ENCODE measurements at places on chromosomes 3 and 15.

GRCh38 chr3:30539772-30540171, 66.6 kb upstream of the TGFBR2 start:
- peak; percentile 39 for DNase-seq

DNA sequence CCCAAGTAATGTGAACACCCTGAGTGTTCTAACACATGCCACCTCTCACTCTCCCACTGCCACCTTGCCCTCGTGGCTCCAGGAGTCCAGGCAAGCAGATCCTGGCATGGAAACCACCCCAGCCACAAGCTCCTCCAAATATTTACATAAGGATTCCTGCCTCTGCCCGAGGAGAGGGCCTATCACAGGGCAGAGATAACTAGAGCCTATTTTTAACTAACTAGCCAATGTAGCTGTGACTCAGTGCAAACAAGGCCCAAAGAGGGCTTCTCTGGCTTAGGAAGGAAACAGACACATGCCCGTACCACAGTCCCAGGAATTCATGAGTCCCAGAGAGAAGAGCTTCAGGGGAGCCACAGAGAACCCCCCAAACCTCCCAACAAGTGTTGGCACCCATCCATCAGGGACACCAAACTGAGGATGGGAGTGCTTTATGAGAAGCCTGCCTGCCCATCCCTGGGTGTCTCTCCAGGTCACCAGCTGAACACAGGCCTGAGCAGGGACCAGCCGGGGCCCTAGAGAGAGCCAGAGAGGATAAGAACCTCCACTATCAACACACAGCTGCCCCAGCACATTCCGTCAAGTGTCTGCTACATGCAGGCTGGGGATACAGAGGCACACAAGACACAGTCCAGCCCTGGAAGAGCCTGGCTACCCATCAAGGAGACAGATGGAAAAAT, 9.2 kb downstream of the FYCO1 start:
- DNase-seq: peak; percentile 90

DNA sequence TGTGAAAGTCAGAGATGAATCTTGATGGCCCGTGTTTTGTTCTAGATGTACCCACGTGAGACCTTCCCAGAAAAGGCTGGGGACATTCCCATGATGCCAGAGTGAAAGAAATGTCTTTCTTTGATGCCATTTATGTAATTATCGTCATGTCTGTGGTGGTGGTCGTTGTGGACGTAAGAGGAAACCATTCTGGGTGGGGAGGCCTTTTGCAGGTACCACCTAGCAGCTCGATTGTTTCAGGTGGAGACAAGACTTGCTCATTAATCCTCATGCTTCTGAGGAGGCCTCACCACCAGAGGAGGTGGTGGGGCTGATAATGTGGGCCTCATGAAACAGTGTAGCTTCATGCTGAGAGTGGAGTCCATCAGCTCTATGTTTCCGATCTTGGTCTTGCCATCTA, 58.1 kb upstream of the USP3 start:
- DNase-seq: no peak

DNA sequence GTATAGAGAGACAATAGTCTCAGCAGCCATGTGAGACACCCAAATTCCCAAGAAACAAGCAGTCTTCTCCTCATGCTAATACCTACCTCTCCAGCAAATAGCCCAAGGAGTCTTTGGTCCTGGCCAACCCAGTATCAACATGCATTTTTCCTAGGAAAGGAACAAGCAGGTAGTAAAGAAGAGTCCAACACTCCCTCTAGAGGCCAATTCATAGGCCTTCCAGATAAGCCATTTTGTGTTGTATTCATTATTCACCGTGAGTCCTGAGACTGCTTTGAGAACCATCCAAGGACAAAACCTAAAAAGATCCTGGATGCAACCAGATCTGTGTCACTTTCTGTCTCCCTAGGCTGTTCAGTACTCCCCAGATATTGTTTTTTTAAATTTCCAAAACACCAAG, 63.6 kb upstream of the SNTN start:
- DNase-seq: peak; percentile 44

DNA sequence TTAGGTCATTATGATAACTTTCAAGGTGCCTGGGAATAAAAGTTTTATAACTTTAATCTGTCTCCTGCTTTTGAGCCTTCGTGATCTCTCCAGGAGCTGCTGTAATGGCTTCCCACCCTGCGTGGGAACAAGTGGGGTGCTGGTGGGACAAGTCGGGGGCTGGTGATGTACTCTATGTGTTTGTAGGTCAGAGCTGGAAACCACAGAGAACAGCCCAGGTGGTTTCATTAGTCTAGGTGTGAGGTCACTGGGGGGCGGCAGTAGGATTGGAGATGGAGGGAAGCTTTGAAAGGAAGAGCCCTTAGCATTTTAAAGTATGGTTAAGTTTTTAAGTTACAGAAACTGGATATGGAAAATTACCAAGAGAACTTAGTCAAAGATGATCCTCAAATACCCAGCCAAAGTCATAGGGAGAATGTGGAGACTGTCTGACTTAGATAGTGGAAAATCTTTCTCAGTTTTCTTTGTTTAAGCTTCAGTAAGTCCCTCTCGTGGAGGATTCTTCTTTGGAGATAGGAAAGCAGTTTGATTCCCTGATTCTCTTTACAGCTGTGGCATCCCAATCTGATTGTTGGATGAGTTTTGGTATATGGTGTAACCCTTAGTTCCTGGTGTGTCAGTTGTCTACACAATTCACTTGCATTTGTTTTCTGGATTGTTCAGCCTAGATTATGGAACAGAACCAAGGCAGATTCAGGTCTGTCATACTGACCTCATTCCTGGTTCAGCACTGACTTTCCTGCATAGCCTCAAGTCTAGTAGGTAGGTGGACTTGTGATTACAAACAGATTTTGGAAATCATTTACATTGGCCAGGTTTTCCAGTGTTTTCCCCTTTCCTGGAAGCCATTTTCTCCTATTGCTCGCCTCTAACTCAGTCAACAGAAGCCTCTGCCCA, 115.6 kb downstream of the FNDC3B start:
- DNase-seq: no peak

- DNase-seq: no peak
Measured at GRCh38 chr15:80450811-80451321, 46.7 kb downstream of the ARNT2 start.

GRCh38 chr3:106014971-106015370, 146.2 kb upstream of the CBLB start:
- no peak for DNase-seq

DNA sequence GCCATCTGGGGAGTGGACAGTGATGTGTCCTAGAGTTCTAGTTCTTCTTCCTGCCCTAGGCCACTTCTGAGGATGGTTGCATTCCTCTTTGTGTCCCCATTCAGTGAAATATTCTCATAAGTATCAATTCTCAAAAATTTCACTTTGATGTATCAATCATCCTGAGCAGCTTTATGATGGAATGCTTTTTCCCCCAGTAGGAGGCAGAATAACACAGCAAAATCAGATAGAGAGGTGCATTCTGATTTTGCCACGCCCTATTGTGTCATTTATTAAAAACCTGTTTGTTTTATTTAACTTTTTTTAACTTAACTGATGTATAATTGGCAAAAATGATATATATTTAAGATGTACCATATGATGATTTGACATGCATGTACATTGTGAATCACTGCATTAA, 656.0 kb upstream of the GRM7 start:
- DNase-seq: no peak

All from HT1080 (cell line).